ENCODE measurements at places on chromosomes 6 and 20.

DNA sequence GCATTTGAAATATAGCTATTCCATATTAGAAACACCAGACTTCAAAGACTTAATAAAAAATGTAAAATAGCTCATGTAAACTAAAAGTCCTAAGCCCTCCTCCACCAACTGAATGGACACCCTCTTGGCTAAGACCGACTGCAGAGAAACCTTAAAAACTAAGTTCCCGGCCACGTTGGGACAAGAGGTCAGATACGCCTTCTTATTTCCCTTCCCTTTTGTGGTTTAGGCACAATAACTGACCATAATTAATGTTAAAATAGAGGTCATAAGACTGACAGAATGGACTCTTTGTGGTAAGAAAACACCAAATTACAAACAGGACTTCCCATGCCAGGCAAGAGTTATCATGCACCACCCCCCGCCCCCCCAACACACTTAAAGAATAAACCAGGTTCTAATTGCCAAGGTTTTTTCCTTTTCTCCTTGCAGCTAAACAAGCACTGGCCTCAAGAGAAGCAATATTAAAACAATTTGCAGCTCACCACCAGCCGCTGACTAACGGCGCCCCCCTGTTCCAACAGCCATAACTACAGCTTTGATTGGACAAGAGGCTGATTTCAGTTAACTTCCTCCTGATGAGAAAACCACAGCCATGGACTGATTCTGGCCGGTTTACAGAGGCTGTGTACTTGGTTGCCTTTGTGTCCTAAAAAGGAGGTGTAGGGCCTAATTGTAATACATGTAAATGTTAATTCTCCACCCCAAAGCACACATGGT, 10.7 kb upstream of the LAMP5 start:
- DNase-seq: peak; percentile 70

- DNase-seq: no peak
These were observed 462.9 kb downstream of the PREX1 start for GRCh38 chr20:48364688-48365421.

GRCh38 chr6:25789475-25789874, 34.9 kb downstream of the SLC17A4 start:
- DNase-seq: no peak

DNA sequence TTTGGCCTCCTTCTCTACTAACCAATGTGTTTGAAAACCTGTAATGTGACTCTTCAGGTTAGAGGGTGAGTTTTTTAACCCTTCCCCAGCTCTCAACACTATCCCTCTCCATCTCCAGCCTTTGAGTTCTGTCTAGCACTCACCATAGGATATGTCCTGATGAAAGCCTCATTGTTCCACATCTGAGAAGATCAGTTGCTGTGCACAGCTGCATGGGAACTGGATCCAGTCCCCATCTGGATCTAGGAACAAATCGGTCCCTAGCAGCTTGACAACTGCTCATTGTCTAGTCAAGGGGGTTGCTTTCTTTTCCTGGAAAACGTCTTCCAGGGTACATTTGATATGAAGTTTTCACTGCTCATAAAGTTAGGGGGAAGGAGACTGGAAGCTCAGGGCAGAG, 45.4 kb upstream of the AGPAT4 start:
- DNase-seq: no peak

GRCh38 chr20:12049125-12049524, 131.4 kb downstream of the BTBD3 start:
- DNase-seq: no peak

Measured in GM23338 (cell line).